ENCODE measurements at places on chromosomes 12 and 14.

GRCh38 chr12:132593938-132594358 is 16.4 kb downstream of the LRCOL1 start:
- DNase-seq, result peak; percentile 87

DNA sequence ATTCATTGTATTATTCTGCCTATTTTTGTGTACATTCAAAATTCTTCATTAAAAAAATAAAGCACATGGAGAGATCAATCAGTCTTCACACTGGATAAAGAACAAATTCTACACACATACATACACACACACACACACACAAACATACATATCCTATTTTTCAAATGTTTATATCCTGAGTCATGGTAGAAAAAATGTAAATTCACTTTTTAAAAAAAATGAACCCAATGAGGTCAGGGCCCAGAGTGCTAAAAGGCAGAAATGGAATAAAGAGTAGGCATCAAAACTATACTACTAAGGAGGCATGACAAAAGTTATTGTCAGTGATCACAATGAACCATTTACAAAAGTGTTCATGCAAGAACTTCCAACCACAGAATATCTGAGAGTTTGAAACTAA is 17.3 kb downstream of the GALC start:
- peak; percentile 19 for DNase-seq

GRCh38 chr12:110636516-110636915 is 22.6 kb downstream of the TCTN1 start:
- DNase-seq, result no peak

DNA sequence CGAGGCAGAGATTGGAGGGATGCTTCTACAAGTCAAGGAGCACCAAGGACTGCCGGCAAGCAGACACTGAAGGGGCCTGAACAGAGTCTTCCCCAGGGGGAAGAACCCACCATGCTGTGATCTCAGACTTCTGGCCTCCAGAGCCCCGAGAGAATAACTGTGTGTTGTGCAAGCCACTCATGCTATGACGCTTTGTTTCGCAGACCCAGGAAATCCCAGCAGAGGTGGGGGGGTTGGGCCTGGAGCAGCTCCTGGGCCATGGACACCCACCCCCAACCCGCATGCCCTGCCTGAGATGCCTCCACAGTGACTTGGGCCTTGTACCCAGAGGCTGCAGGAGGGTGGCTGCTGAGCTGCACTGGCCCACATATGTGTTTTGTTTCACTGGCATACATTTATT is 31.2 kb downstream of the ARL6IP4 start:
- peak; percentile 7 for DNase-seq

- DNase-seq, result no peak
Measured at GRCh38 chr12:43396671-43397070, 155.3 kb downstream of the ADAMTS20 start.

Data from fibroblast of skin of right biceps (primary cell).